SK-N-MC (cell line): ENCODE measurements at places on chromosomes 3 and 15.

DNA sequence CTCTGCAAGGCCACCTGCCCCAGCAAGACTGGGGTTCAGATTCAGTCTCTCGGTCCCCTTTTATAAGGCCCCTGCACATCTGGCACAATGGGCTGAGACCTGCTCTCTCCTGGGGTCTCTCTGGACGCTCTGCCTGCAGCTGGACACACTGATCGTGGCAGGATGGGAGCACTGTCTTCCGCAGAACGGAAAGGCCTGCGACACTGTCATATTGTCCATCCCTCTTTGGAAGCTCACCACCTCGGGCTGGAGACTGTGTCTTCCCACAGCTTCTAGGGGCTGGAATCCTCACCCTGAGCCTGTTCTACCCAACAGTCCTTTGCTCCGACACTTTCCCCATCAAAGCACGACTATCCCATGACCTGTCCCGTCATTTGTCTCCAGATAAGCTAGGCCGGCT lies 11.5 kb upstream of the IGDCC4 start:
- DNase-seq = no peak

- DNase-seq = no peak
These were observed 98.3 kb downstream of the ABHD5 start for GRCh38 chr3:43789028-43789427.

DNA sequence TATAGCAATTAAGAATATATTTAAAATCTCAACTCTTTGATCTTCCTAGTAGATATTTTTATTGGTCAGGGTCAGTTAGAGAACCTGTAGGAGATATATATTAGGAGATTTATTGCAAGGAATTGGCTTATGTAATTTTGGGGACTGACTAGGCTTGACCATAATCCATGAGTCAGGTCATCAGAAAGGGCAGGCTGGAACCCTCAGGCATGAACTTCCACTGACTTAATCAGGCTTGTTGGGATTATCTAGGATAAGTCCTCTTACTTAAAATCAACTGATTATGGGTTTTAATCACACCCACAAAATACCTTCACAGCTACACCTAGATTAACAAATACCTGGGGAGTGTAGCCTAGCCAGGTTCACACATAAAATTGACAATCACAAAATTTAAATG lies 156.1 kb downstream of the MYRIP start:
- DNase-seq = no peak

DNA sequence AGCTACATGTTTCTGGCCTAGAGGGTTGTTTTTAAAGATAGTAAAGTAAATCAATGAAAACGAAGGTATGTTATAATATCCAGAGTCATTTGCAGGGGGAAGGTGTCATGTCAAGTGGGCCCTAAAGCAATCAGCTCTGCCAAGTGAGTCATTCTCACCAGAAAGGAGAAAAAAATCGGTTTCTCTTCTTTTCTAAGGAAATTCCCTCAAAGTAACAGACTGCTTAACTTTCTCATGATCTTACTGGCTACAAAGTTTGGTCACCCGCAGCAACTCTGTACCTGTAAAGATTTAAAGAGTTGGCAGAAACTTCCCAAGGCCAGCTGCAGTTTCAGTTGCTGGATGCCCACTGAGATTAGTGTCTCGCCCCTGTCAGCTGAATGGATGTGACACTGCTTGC lies 5.5 kb upstream of the FSIP1 start:
- DNase-seq = no peak

DNA sequence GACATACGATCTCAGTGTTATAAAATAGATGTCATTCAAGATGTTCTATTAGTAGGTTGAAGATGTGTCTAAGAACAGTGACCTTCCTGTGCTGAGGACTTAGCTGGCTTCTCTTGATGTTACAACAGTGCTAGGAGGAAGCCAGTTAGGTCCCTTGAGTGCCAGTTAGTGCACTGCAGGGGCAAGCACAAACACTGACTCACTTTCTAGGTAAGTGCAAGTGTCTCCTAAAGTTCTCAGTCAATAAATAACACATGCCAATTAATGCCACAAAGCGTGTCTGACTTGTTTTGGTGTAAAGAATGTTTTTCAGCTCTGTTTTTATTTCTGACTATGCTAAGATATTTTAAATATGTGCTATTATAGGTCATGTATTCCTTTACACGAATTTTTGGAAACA lies 211.8 kb downstream of the NAALADL2 start:
- no peak for DNase-seq

DNA sequence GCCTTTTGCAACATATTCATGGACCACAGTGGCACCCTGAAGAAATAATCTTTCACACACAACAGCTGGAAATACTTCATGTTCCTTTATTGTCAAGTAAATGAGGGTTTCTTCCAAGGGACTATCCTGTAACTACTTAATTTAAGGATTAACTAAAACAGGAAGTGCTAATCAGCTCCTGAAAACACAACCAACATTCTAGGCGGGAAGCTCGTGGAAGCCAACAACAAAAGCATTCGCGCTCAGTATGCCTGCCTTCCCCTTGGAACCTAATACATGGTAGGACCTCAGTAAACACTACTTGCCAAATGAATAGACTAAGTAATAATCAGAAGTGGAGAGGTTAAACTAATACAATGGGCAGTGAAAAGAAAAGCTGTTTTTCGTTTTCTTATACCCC lies 300.9 kb downstream of the RORA start:
- no peak for DNase-seq

- no peak for DNase-seq
These were observed 134.1 kb downstream of the MBNL1 start for GRCh38 chr3:152402695-152403451.

- no peak for DNase-seq
These were observed 95.7 kb downstream of the CHDH start for GRCh38 chr3:53750253-53751210.

DNA sequence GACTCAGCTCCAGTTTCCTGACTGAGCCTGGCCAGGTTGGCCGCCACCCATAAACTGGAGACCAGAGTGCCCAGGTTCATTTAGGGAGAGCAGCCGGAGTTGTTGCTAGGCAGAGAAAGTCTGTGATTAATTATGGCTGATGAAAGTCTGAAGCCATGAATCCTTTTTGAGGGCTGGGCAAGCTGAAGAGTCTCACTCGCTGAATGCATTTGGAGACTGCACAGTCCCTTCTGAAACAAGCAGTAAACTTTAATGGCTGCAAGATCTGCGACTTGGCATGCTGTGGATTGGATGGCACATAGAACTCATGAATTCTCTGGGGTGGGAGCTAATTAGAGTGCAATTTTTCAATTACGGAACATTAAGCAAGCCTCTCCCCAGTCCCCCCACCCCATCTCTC lies 282.1 kb downstream of the RPLP1 start:
- DNase-seq = no peak

GRCh38 chr3:41740374-41740886 lies 221.5 kb downstream of the ULK4 start:
- DNase-seq = no peak

DNA sequence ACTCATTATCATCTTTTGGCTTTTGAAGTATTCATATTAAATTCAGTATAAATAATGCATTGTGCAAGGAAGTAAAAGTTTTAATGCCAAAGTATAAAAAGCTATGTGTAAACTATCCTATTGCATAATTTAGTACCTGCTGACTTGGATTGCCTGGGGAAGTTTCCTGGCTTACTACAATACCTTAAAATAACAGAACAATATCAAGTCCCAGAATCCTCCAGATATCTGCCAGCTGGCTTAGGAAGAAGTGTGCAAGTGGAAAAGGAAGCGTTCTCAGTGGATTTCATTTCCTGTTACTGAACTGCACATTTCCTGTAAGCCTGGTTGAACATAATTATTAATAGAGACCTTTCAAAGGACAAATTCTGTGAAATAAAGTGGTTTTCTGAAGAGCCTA lies 236.7 kb downstream of the ADAMTSL3 start:
- DNase-seq = peak; percentile 89

GRCh38 chr15:81351651-81352050 lies 22.4 kb downstream of the TMC3 start:
- DNase-seq = no peak

DNA sequence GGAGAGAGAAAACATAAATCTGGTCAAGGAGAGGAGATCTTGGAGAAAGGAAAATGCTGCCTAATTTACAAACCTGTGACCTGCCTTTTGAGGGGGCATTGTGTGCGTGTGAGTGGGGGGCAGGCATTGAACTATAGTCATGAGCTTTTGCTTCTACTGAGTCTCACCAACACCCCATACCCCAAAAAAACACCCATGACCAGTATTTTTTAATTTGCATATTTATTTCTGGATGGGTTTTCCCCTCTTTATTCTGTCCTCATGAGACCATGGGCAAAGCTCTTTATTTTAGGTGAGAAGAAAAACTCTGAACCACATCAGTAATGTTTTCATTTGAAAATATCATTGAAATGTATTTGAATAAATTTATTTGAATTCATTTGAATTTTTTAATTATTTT lies 20.6 kb downstream of the CD80 start:
- no peak for DNase-seq

- no peak for DNase-seq
These were observed 44.2 kb upstream of the TIPARP start for GRCh38 chr3:156630081-156630772.

DNA sequence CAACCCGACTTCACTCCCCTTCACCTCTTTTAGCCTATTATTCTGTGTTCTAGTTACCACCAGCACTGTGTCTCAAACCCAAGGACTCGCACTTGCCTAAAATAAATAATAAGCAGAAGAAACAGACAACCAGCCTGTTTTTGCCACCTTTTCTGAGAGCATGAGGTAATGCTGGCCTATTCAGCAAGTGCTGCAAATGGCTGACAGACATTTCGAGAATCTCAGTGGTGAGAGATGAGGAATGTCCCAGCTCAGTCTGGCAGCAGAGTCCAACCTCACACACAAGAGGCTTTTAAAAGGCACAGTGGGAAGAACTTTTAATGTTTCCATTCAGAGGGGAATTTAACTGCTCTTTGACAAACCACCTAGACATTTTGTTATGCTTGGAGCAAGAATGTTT lies 143.3 kb upstream of the GMNC start:
- DNase-seq = no peak

DNA sequence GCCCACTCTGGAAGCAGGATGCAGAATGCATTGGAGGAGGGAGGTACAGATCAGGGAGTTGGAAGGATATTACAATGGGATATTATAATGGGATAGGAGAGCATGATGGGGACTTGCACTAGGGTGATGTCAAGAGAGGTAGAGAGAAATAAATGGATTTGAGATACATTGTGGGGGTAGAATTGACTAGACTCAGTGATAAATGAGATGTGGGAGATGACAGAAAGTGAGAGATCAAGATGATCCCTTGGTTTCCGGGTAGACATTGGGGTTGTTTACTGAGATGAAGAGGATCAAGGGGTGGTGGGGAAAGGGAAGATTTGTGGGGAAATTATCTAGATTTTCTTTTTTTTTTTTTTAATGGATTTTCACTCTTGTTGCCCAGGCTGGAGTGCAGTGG lies 42.7 kb downstream of the BFSP2 start:
- DNase-seq = no peak

- no peak for DNase-seq
These were observed 123.6 kb upstream of the ALCAM start for GRCh38 chr3:105243076-105243475.

DNA sequence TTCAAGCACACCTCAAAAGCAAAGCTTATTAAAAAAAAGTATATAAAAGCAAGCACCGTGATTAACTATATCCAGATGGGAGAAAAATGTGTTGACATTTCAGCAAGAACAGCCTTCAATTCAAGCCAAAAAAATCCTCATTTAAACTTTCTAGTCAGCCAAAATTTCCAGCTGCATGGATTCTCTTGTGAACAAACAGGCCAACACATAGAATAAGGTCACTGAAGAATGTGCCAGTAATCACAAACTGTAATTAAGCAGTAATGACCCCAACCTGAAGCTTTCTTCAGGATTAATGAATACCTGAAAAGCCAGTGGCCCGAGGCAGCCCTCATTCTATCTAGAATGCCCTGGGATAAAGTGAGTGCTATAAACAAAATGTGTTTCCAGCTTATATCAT lies 130.7 kb upstream of the KCNMB2 start:
- DNase-seq = no peak

DNA sequence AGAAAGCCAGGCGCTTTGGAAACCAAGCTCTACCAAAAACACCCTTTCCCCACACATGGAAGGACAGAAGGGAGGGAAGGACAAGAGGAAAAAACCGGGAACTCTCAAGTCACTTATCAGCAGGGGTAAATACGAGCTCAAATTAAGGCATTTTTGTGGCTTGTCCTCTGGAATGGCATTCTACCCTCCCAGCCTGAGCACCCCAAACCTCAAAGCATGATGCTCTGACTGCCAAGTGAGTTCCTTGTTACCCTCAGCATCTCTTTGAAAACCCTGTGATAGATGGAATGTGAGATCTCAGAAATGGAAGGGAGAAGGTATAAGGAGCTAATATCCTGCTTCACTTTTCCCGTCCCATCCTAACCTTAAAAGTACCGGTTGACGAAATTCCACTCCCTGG lies 8.1 kb upstream of the CSPG5 start:
- no peak for DNase-seq

DNA sequence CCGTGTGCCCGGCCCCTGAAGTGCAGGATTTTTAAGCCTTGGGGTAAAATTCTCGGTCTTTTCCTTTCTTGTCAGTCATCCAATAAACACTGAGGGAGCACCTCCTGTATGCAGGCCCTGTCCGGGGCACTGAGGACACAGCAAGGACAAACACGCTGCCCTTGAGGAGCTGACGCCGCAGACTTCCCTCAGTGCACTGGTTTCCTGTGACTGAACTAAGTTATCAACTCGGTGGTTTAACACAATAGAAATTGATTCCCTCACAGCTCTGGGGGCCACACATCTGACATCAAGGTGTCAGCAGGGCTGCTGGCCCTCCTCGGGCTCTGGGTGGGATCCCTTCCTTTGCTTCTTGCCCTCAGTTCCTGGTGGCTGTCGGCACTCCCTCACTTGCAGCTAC lies 65.1 kb downstream of the ZNF445 start:
- no peak for DNase-seq

- DNase-seq = no peak
These were observed 6.6 kb downstream of the GRIP2 start for GRCh38 chr3:14533457-14533958.

DNA sequence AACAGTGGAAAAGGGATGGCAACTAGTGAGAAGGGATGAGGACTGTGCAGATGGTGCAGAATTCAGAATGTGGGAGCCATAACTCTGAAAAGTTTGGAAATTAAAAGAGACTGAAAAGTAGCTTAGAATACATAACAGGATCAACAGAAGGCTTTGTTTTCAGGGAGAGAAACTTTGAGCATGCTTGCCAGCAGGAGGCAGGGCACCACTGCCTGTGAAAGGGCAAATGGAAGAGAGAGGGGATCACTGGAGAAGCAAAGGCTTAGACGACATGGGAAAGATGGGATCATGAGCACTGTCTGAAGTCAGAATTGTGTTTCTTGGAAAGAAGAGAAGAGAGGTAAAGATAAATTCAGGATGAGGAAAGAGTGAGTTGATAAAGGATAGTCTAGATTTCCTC lies 99.6 kb downstream of the ABI3BP start:
- no peak for DNase-seq

DNA sequence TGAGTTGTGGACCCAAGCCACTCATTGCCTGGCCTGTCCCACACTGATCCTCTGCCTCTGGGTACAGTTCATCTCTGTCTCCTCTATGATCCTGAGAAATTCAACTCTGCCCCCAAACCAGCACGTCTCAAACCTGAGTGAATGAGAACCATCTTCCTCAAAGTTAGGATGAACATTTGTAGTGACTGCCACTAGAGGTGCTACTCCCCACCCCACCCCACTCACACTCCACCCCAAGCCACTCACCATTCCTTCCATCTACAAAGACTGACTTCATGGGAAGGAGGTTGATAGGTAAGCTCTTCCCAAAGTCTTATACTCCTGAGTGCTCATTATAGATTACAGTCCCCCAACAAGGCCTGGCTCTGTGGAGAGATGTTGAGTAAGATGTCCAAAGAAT lies 43.8 kb downstream of the NEK10 start:
- DNase-seq = no peak
